Urothelium cell line (cell line): ENCODE measurements at places on chromosomes 12 and 14.

DNA sequence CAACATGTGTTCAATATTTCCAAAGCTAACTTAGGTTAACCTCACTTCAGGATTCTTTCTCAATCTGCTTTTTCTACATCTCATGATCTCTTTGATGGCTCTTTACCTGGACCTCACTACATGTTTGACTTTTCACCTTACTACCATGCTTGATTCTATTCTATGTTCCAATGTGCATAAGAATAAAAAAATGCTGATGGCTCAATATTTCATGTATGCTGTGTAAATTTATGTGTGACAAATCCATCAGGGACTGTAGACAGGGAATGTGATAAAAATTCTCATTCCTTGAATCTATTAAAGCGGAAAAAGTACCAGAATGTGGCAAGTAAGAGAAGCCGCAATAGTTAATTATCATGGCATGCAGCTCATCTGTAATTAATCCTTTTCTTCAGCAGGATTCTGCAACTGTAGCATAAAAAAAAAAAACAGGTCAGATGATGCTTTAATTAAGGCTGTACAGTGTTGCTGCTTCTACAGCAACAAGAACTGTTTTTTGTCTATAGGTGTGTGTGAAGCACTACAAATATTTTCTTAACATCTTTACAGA is 276.9 kb upstream of the PRKD1 start:
- DNase-seq = no peak

- DNase-seq = peak; percentile 70
Measured at GRCh38 chr12:6534945-6535696, 804 bp downstream of the GAPDH start.

DNA sequence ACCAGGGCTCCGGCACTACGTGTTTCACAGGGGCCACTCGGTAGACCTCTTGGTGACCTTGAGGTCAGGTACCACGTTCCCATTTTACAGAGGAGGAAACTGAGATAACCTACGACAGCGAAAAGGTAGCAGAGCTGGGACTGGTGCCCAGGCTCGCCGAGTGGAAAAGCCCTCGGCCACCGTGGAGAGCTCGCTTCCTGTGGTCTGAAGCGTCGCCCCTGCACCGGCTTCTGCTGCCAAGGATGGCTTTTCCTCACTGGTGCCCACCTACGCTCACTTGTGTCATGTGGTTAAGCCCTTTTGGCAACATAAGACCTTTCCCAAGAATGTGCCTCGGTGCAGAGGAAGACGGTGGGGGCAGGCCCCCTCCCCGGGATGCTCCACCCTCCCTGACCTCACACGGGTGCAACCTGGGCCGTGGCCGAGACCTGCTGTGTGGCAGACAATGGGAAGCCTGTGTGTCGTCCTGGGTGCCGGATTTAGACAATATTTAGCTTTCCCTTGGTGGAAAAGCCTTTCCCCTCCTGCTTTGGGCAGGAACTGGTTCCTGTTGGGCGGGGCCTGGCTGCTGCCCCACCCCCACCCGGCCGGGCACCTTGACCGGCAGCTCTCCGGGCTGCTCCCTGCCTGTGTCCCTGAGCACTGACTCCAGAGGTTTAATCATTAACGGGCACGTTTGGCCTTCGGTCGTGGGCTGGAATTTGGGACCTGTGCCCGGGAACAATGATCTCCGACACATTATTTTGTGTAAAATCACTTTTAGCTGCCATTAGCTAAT is 32.4 kb upstream of the PPP1R13B start:
- peak; percentile 62 for DNase-seq

- DNase-seq = no peak
Measured at GRCh38 chr14:93714605-93715004, 73.7 kb downstream of the PRIMA1 start.

DNA sequence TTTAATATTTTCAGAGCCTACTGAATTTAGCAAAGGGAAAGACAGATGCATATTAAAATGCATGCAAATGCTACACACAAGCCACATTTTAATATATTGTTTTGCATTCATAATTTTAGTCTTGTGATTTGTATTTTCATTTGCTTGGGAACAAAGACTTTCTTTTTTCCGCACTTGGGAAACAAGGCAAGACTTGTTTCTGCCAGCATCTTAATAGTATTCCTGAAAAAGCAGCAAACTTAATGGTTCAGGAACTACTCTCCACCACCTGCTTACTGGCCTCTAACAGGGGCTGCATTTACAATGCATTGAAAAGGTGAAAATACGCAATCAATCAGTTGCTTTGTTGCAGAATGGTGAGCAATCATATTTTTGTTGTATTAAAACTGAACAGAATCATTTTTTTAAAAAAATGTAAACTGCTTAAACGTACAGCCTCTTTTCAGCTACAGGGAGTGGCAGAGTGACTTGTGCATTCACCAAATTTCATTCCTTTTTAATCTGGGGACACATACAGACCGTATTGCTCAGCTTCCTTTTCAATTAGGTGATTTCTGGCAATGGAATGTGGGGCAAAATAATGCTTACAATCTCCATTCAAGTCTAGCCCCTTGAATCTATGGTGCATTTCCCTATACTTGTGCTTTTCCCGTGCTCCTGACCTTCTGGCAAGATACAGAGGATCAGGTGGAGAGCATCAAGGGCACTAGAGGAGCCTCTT is 144.1 kb upstream of the BTG1 start:
- DNase-seq = peak; percentile 2

- no peak for DNase-seq
Measured at GRCh38 chr12:55037351-55037987, 17.7 kb downstream of the NEUROD4 start.

DNA sequence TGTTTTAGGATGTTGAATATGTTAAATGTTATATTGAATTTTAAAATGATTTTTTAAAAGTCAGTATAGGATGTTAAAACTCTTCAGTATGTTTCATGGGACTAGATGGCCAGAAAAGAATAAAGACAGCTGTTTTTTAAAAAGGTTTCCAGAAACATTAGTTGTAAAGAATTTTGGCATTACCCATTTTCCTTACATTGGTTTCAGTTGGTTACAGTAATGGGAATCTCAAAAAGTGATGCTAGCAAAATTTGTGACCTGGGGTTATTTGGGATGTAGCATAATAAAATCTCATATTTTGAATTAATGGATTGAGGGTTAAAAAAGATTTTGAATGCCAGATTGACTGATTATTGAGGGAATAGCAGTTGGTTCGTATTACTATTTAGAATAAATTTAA is 25.3 kb downstream of the EID3 start:
- no peak for DNase-seq

DNA sequence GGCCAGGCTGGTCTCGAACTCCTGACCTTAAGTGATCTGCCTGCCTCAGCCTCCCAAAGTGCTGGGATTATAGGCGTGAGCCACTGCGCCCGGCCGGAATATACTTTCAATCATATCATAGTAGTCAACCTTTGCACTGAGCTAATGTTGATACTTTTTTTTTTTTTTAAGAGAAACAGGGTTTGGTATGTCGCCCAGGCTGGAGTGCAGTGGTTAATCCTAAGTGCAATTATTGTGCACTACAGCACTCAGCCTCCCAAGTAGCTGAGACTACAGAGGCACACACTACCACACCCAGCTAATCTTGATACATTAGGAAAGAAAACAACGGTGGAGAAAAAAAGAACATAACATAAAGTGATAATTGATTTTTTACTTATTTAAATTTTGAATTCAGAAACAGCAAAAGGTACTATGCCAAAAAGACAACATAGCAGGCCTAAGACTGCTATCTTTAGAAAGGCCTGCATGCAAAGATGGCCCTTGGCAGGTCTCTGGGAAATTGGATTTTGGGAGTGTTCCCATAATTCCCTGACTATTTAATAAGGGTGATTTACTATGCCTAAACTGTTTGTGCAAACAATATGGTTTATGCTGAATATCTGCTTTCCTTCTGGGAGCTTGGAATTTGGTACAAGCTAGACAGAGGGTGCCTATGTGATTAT is 15.5 kb downstream of the BTBD7 start:
- DNase-seq = no peak
